ENCODE measurements at places on chromosomes 16 and 17.

GRCh38 chr17:48868916-48869500, 23.6 kb upstream of the ATP5MC1 start:
- DNase-seq = no peak

- DNase-seq = no peak
Observed at GRCh38 chr17:27603421-27603770, 27.6 kb upstream of the LGALS9 start.

GRCh38 chr16:88929091-88929445, 47.9 kb downstream of the CBFA2T3 start:
- no peak for DNase-seq

DNA sequence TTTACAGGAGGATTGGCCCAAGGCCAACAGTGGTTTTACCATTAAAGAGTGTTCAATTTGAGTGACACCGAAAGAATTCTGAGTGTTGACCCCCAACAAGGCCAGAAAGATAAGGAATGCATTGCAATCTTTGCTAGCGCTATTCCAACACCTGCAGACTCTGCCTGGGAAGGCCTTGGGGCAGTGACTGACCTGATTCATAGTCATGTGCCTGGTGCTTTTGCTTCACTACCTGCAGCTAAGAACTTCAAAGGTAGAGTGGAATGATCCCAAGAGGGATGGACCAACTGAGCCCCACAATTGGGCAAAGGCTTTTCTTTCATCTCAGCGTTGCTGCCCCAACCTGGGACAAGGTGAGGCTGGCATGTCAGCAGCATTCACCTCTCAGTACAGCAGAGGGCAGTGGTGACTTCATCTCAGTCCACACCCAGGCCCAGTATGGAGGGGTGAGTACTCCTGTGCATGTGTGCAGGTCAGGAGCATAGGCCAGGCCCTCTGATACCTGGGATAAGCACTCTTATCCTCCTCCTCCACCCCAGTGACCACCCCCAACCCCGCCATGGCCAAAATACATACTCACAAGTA, 149.6 kb upstream of the GNAO1 start:
- peak; percentile 40 for DNase-seq

DNA sequence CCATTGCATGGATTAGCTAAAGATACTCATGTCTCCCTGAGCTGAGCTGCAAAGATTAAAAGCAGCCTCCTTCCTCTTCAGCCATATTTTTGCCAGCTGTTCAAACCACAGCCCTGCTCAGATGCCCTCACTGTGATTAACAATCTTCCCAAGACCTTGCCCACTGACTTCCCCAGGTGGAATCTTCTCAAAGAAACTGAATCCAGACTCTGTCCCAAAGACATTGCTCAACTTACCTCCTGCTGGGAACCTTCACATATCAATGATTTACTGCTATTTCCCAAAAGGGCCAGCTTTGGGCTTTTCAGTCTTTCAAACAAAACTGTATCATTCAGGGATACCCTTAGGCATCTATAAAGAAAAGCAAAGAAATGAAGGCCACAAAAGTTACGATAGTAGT, 9.2 kb downstream of the C17orf67 start:
- DNase-seq = no peak

DNA sequence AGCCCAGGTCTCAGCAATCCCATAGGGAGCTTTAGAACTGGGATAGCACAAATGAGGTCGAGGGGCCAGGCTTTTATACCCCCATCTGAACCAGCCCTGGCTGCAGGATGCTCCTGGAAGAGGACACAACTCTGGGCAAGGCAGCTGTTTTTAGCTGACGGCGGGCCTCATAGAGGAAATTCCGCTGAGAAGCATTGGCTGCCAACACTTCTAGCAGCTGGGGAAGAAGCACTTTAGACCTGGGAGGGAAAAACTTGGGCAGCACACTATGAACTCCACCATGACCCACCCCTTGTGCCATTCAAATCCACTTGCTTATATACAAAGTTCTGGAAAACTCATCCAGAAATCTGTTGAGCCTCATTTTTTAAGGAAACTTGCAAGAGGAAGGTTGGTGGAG, 5.0 kb downstream of the CCL11 start:
- DNase-seq = no peak

GRCh38 chr17:78650093-78650715, 73.0 kb upstream of the DNAH17 start:
- no peak for DNase-seq
